ENCODE measurements at places on chromosomes 16 and 17.

DNA sequence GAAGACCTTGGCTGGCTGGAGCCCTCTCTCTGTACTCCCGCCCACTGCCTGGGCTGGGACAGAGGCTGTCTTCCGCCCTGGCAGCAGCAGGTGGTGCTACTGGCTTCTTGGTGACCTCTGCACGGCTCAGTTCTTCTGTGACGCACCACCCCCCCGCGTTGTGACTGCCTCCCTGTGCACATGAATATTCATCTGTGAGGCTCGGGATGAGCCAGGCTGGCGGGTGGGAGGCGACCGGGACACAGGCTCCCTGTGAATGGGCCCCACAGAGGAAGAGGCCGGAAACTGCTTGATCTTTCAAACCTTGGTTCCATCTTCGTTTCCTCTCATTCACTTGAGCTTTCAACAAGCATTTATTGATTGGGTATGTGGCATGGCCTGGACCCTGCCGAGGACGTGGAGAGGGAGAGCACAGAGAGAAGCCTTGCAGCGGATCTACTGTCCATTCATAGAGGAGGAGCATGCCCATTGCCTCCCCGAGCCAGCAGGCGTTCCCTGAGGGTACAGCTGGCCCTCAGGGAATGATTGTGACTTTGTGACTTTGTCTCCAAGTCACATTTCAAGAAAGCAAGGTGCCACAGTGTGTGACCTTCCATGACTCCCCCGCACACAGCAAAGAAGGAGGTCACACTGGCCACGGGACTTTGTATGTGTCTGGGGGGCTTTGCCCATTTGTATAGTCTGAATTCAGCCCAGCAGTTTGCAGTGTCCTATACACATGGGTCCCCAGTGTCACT is 45.0 kb downstream of the B9D1 start:
- no peak for DNase-seq

DNA sequence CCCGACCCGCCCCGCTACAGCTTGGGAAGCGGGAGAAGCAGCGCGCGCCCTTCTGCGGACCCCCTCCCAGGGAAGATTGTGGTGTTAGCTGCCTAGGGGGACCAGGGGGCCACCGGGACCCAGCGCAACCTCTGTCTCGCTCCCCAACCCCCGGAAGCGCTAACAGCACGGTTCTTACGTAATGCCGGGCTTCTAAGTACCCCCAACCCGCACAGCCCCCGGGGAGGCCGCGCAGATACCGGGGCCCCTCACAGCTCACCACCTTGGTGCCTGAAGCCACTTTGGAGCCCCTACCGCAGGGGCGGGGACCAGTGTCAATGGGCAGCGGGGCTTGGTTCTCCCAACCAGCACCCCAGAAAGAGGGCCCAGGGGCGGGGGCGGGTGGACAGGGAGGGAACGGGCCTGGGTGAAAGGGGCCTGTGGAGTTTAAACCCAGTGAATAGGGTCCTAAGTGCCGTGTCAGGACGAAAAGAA is 348 bp downstream of the MPP2 start:
- DNase-seq: peak; percentile 29

GRCh38 chr17:49916854-49917515 is 52.0 kb upstream of the DLX4 start:
- DNase-seq: no peak

DNA sequence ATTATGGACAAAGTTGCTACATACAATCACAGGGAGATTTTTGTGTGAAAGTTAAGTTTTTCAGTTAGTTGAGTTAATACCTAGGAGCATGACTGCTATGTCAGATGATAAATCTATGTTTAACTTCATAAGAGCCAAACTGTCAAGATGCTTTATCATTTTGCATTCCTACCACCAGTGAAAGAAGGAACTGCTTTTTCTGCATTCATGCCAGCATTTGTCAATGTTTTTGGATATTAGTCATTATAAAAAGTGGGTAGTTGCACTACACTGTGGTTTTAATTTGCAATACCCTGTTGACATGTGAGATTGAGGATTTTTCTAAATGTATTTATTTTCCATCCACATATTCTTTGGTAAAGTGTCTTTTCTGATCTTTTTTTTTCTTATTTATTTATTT is 434.0 kb upstream of the MON1B start:
- no peak for DNase-seq

Measured in CD4-positive, alpha-beta T cell treated with Interleukin-12 subunit alpha and Interleukin-12 subunit beta, for 1 hour (primary cell).